Caki2 (cell line): ENCODE measurements at places on chromosomes 3 and 15. TPM values are rescaled to one million over a fixed set of nuclear protein-coding genes. Genes with fewer than 3 reads are reported as not detected.

Gene IGSF10
- not detected in 2 replicates for total RNA-seq

Gene MST1
- 1.7 TPM in 2 replicates for total RNA-seq

Gene TRAT1
- total RNA-seq: not detected in 2 replicates

Gene CD276
- 142 and 198 TPM in 2 replicates for total RNA-seq

Gene FRG2C
- total RNA-seq: not detected in 2 replicates

Gene APOD
- not detected in 2 replicates for total RNA-seq

Gene YEATS2
- 20.1 and 24.5 TPM in 2 replicates for total RNA-seq

DNA sequence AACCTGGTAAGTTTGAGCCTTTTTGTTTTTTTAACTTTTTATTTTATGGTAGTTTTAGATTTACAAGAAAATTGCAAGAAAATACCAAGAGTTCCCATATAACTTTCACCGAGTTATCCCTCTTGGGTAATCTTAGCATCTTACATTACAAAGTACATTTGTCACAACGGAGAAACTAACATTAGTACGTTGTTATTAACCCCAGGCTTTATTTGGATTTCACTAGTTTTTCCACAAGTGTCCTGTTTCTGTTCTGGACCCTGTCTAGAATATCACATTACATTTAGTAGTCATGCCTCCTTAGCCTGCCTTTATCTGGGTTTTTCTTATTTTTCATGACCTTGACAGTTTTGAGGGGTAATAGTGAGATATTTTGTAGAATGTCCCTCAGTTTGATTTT, 53.5 kb upstream of the KPNA4 start:
- DNase-seq: no peak

DNA sequence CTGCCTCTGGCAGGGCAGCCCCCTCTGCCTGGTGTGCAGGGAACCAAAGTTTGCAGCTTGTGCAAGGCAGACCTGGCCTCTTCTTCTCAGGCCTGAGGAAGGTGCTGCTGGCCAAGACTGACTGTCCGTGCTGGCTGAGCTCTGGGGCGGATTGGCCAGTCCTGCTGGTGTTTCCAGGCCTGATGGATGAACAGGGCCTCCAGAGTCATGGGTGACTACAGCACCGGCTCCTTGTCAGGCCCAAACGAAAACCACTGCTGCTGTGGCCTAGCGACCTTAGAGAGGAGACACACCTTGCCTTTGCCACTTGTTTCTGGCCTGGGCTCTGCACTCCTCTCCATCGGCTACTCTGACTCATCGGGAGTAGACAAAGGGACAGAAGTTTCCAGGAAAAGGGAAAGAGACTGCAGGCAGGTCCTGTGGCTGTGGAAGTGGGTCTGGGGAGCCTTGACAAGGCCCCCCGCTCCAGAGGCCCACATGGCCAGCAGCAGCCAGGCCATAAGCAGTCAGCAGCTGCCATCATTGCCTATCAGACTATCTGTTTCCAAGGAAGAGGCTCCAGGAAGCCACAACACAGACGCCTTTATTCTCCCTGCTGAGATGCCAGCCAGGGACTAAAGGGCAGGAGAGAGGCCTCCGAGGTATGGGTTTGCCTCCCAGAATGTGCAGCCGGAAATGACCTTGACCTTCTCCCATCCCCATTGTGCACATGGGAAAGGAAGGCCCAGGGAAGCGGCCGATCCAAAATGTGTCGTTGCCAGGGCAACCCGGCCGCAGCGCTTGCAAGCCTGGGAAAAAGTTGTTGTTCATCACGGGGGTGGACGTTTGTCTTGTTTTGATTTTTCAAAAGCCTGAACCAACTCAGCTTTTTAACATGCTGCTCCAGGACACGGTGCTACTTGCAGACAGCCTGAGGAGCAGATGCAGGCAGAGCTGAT, 160.5 kb downstream of the CHSY1 start:
- DNase-seq: no peak

- DNase-seq: no peak
Measured at GRCh38 chr15:69859866-69860265, 237.9 kb downstream of the TLE3 start.

- DNase-seq: no peak
Measured at GRCh38 chr3:140599009-140599408, 78.9 kb upstream of the TRIM42 start.

GRCh38 chr3:174931473-174932353, 72.6 kb downstream of the NAALADL2 start:
- no peak for DNase-seq

- DNase-seq: no peak
Measured at GRCh38 chr3:59374091-59374817, 324.4 kb upstream of the CFAP20DC start.

DNA sequence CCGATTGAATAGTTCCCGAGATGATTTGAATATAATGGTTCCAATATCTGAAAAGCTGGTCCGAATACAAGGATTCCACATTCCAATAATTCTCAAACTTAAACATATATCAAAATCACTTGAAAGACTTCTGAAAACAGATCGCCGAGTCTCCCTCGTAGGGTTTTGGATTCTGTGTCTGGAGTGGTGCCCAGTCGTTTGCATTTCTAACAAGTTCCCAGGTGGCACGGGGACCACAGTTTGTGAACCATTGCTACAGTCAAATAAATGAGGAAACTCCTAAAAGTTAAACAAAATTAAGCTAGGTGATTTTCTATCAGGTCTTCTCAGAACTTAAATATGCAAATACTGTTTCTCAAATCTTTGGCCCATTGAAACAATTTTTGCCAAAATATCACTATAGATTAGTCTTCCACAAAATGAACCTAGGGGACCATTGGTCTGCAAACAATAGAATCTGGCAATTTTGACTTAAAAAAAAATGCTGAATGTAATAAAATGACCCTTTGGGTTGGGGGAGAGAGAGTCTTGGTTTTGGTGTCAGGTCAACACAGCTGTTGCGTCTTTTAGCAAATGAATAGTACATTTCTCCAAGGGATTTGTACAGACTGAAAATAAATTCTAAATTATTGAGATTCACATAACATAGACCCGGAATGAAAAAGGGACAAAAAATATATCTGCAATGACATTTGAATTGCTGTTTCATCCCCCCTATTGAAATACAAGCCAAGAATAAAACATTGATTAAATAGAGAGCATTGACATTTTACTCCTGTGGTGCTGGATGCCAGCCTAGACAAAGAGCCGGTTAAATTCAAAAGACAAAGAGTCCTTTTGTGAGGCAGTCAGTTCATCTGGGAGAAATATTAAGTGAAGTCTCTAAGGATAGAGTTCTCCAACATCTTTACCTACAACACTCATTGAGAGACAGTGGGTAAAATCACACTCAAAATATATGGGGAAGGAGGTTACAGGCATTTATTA, 175.7 kb upstream of the ADAMTS9 start:
- DNase-seq: no peak

GRCh38 chr15:92082006-92082843, 228.7 kb downstream of the SLCO3A1 start:
- DNase-seq: peak; percentile 64

DNA sequence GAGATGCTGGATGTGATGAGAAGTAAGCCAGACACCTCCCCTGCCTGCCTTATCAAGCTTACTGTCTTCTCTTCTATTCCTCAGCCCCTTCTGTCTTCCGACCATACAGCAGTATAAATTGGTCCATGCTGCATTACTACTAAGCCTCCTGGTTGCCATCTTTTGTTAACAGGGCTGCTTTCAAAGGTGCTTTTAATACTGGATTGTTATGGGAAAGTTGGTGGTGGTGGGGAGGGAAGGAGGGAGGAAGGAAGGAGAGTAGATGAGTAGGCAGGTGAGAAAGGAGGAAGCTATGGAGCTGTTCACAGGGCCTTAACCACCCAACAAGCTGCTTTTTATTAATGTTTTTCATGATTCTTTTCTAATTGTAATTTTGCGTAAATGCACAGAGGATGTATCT, 114.9 kb downstream of the SLC25A26 start:
- no peak for DNase-seq

DNA sequence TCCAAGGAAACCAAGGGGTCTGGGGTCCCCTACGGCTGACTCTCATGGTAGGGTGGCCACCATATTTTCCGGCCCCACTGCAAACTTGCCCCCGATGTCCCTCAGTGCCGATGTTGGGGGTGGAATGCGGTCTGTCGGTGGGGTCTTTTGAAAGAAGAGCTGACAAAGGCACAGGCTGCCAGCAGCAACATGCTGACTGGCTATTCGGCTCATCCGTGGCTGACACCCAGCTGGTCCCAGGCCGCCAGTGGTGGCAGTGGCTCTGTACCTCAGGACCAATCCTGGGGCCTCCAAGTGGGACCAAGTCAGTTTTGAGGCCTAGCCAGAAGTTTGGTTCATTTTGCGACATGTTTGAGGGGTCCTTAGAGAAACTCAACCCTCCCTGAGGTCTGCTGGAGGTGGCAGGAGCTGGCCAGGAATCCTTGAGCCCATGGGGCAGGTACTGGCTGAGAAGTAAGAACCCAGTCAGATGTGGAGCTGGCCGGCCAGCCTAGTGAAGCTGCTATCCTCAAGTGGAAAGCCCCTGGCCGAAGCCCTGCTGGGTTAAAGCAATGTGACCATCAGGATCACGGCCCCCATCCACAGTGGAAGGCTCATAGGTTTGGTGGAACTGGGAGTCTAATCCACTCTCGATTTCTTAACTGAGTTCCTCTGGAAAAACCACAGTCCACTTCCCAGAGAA, 17.8 kb downstream of the BMF start:
- DNase-seq: no peak

- DNase-seq: no peak
Measured at GRCh38 chr3:72054976-72055375, 270.0 kb upstream of the PROK2 start.

DNA sequence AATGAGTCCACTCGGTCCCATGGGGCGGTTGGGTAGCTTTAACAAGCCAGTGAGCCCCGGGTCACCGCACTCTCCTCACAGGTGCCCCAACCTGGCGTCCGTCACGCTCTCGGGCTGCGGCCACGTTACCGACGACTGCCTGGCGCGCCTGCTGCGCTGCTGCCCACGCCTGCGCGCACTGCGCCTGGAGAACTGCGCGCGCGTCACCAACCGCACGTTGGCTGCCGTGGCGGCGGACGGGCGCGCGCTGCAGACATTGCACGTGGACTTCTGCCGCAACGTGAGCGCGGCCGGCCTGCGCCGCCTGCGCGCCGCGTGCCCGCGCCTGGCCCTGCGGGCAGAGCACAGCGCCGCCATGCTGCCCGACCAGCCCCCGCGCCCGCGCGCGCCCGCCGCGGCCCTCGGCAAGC, 3.4 kb downstream of the FBXL22 start:
- DNase-seq: peak; percentile 88

DNA sequence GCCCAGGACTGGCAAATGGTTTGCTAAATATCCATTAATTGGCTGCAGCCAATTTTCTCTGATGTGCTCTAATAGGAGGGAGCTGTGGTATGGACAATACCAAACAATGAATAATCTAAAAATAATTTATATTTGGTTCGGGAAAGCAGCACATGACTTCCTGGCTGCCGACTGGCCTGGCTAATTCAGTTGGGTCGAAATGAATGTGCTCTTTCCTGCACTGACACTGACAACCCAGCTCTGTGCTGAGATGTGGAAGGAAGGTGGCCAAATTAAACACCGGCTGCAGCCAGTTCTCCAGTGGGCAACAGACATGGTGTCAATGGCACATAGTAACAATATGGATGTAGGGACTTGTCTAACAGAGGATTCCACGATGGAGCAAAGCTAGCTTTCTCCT, 21.1 kb upstream of the COLQ start:
- no peak for DNase-seq

DNA sequence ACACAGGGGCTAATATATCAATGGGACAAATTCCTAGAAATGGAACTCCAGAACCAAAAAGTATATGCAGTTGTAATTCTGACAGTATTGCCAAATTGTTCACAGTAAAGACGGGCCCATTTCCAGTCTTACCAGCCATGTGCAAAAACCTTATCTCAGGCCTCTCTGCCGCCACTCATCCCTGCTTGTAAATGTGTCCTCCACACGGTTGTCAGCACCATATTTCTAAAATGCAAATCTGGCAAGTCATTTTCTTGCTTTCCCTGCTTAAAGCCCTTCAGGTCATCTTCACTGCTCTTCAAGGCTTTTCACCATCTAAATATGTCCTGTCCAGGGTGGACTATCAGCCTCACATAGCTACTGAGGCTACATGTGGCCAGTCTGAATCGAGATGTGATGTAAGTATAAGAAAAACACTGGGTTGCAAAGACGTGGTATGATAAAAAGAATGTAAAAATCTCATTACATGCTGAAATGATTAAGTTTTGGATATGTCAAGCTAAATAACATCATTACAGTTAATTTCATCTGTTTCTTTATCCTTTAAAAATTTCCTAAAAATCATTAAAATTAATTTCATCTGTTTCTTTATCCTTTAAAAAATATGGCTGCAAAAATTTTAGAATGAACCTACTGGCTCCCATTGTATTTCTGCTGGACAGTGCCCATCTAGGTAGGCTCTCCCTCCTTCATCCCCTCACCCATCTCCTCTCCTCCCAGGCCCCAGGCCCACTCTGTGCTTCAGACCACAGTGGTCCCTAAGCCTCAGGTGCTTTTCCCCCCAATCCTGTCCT, 980 bp downstream of the PARP9 start:
- DNase-seq: no peak

DNA sequence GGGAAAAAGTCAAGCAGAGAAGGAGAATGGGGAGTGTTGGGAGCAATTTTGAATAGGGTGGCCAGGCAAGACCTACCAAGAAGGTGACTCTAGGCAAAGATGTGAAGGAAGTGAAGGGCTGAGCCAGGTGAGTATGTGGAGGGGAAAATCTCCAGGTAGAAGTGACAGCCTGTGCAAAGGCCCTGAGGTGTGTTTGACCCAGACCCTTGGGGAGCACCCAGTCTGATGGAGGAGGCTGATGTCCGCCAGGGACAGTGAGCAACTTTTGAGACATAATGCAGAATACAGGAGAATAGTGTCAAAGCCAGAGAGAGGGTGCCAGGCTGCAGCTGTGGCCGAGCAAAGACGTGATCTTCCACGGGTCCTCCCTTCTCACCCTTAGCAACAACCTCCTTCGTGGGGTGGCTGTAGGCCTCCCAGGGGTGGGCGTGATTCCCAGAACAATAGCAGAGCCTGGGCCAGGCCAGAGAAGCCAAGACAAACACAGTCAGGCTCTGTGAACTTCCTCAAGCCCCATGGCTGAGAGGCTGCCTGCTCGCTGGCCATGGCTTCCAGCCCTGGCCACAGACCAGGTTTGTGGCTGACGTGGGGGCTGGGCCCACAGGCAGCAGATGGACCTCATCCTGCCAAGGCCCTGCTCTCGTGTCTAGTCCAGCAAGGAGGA, 58.1 kb downstream of the SLC6A6 start:
- peak; percentile 81 for DNase-seq

DNA sequence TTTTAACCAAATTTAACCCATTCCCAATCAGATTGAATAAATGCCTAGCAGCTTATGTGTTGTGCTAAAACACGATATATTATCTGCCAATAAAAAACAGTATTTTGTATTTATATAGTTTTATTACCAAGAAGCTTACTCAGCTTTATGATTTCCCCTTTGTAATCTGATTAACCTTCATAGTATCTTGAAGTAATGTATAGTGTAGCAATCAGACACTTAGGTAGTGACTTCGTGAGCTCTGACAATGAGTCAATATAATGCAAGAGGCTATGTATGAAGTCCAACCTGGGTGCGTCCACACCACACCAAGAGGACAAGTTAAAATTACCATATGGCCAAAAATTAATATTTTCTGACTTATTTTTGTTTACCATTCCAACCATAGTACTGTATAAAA, 2.1 kb upstream of the CNBP start:
- DNase-seq: no peak
